ENCODE measurements at places on chromosomes 5 and 9.

DNA sequence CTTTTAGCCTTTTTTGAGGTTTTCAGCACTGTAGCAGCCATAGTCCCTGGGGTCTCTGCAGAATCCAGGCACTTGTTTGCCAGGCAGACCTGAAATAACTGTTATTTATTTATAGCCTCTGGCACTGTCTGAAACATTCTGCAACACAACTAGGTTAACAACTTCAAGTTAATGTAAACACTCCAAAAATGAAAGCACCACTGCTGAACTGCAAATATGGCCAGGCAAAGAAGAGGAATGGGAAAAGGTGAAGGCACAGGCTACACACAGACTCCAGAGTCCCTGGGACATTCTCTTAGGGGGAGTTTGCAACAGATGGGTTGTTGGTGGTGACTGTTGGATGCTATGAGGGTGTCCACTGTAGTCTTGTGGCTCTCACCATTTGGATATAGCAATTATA is 369.0 kb downstream of the MAT2B start:
- no peak for DNase-seq

DNA sequence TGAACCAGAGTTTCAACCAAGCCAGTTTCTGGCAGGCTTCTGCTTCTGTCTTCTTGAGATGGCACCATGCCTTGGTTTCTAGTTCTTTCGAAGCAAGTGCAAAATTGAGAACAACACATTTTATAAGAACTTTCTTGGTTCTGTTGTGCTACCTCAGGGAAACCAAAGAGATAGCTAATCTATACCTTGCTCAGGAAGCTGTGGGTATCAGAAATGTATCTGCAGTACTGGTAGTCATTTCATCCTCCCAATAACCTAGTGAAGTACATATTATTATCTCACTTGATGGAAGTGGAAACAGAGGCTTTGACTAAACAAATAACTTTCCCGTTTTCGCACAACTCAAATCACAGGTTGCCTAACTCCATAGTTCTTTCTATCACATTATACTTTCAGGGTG is 246.6 kb downstream of the ENC1 start:
- no peak for DNase-seq

- no peak for DNase-seq
Observed at GRCh38 chr5:155872629-155873220, 454.2 kb upstream of the SGCD start.

- DNase-seq, result no peak
Observed at GRCh38 chr9:85377731-85378289, 363.9 kb downstream of the AGTPBP1 start.

GRCh38 chr5:150945486-150945885 is 40.7 kb upstream of the ZNF300 start:
- DNase-seq, result no peak

DNA sequence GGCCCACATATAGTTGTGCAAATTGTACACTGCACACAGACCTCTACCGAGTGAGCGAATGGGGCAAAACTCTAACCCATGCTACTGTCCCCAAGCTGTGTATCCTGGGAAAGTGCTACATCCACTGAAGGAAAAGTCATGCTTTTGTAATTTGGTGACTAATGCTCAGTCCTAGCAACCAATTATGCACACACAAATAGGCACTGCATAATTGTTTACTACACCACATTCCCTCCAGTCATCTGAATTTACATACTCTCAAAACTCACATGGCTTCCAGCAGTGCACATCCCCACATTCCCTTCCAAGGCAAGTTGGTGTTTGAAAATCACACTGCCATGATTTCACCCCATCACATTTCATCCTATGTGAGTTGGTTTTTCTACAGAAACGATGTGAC is 125.9 kb upstream of the OSMR start:
- DNase-seq, result no peak

DNA sequence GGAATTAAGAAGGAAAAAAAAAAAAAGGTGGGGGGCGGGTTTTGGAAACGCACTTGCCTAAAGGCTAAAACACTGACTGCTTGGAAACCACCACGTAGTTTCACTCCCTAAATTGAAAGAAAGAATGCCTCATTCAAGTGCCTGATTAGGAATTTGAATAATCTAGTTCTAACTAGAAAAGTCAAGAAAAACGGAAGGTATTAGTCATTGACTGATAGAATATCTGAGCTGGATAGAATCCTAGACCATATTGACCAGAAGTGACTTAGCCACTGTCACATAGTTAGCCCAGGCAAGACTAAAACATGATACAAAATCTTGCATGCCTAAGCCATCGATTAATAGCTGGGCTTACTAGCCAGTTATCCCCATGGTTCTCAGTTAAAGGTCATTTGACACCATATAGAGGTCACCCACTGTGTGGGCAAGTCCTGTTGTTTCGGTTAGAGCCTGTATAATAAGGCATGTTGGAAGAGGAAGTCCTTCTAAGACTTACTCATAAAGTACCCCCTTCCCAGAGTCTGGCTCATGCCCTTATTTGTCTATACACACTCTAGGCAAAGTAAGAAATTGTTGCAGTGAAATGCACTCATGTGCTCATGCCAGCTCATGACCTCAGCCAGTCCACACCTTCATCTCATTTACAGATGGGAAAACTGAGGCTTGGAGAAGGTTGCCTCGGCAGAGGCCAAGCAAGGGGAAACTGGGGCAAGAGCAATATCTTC is 40.2 kb downstream of the SH3RF2 start:
- no peak for DNase-seq

DNA sequence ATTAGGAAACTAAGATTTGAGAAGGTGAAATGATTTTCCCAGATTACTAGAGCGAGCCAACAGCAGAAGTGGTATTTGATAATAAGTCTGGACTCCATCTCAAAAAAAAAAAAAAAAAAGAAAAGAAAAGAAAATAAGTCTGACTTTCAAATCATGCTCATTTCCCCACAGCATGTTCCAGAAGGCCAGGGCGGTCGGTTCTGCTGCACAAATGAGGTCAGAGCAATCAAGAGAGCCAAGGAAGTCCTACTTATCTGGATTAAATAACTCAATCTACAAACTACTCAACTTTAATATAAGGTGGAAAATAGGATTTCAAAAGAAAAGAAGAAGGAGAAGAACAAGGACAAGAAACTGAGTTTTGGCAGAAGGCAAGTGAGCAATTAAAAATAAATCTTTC is 130.4 kb upstream of the RASA1 start:
- no peak for DNase-seq

GRCh38 chr9:20236676-20237075 is 385.6 kb downstream of the MLLT3 start:
- no peak for DNase-seq

GRCh38 chr5:9174446-9174845 is 371.4 kb downstream of the SEMA5A start:
- DNase-seq, result no peak

DNA sequence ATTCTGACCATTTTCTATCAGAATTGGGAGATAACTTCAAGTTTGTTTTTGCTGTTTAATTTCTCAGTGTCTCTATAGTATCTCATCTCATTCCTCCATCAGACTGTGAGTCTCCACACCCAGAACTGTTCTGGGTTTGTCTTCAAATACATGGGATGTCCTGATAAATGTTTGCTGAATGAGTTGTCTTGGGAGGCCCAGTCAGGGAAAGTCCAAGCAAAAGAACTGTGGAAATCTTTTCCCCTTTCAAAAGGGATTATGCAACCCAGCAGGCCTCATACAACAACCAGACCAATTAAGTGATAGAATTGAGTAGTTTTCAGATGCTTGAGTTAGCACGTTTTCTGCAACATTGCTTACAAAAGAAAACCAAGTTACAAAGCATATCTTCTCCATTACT is 324.4 kb downstream of the BRINP1 start:
- DNase-seq, result no peak

GRCh38 chr9:136584934-136585333 is 39.1 kb upstream of the NOTCH1 start:
- DNase-seq, result no peak

GRCh38 chr9:93637886-93638285 is 61.5 kb downstream of the PHF2 start:
- DNase-seq, result no peak

- DNase-seq, result no peak
Observed at GRCh38 chr9:79089054-79089560, 482.7 kb upstream of the TLE4 start.

DNA sequence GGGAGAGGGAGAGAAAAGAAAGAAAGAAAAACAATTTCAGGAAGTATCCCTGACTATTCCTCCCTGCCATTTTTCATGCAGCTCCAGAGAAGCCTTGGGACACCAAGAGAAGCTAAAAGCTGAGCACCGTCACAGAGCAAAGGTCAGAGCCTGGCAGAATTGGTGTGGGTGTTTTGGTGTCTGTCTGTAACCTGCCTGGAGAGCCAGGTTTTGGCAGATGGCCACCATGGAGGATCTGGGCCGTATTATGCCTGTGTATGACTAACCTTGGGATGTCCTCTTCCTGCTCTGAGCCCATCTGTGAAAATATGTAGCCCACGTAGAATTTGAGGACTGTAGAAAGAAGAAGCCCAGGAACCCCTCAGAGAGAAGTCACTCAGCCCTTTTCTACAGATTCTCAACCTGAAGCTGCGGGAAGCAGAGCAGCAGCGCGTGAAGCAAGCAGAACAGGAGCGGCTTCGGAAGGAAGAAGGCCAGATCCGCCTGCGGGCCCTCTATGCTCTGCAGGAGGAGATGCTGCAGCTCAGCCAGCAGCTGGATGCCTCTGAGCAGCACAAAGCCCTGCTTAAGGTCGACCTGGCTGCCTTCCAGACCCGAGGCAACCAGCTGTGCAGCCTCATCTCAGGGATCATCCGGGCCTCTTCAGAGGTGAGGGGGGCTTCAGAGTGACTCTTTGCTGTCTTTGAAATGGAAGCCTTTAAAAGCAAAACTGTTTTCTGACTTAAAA is 18.8 kb downstream of the GLE1 start:
- no peak for DNase-seq

DNA sequence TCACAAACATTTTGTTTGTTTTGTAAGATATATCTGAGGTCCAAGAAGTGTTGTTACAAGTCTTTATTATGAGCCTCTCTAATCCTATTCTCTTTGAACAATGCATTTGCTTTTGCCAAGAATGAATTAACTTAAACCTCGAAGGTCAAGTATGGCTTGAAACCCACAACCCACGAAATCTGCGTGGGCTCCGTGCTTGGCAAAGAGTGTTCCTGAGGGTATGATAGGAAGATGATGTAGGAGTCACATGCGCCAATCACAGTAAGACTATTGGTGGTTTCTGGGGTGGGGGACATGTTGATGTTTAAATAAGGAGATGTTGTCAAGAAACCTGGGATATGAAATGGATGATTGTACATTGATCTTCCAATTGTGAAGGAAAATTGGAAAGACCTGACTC is 330.8 kb upstream of the RFX3 start:
- no peak for DNase-seq

- DNase-seq, result no peak
Observed at GRCh38 chr9:21252721-21253547, 13.1 kb upstream of the IFNA14 start.
